ENCODE measurements at places on chromosomes 16 and 17. TPM values are rescaled to one million over a fixed set of nuclear protein-coding genes. Genes with fewer than 3 reads are reported as not detected.

AMFR gene
- 146 TPM for total RNA-seq

IRX3 gene
- total RNA-seq: not detected

TVP23B gene
- total RNA-seq: 21.0 TPM

TPSB2 gene
- 0.88 TPM for total RNA-seq

HNF1B gene
- not detected for total RNA-seq

TVP23A gene
- total RNA-seq: 11.7 TPM
